ENCODE measurements at places on chromosomes 12 and 14.

GRCh38 chr12:44500423-44500822 is 375.7 kb downstream of the NELL2 start:
- no peak for DNase-seq

- DNase-seq: peak; percentile 61
Measured at GRCh38 chr12:108821407-108822397, 35.7 kb downstream of the SSH1 start.

- DNase-seq: no peak
Measured at GRCh38 chr12:69508621-69509020, 38.4 kb downstream of the FRS2 start.

DNA sequence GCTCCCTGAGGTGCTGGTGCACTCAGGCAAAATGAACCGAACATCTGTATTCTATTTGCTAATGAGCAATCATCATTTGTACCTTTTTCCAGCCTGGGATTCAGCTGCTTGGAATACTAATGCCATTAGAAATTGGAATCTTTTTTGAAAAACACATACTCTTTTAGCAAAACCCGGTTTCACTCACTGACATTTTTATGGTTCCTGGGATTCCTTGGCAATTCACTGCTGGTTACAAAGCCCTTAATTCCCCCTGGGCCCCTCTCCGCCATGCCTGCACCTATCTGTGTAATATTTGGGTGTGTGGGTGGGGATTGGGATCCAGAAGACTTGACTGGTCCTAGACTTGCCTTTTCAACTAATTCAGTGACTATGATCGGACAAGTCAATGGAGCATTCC is 199.1 kb downstream of the FOXN3 start:
- no peak for DNase-seq

GRCh38 chr12:108356835-108357806 is 18.0 kb upstream of the CMKLR1 start:
- DNase-seq: no peak

GRCh38 chr12:108635201-108635996 is 1.7 kb upstream of the SELPLG start:
- DNase-seq: peak; percentile 39

DNA sequence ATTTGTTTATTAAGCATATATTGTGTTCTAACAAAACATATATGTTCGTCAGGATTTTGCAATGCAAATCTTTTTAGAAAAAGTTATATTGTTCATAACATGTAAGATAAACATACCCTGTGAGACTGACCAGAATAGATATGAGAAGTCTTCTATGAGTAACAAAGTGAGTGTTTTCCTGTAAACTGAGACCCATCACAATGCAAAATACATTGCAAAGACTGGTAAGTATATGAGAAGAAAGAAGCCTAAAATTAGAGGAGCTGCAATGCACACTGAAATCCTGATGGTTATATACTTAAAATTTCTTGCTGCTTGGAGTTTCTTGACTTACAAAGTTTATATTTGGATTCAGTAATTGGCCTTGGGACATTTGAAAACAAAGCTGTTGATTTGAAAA is 6.0 kb downstream of the HMGA2 start:
- peak; percentile 61 for DNase-seq

DNA sequence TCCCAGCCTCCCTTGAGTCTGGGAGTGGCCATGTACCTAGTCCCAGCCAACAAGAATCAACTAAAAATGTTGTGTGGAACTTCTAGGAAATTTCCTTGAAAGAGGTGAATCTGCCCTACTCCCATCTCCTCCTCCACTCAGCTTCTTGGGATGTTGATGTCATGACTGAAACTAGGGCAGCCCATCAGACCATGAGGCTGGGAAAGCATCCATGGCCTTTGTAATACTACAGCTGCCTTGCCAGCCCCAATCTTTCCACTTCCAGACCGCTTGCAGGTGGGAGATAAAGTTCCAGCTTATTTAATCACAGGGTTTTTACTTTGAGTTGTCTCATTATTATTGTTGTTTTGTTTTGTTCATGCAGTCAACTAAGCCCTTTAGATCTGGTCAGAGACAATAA is 170.3 kb upstream of the LMNTD1 start:
- DNase-seq: no peak

DNA sequence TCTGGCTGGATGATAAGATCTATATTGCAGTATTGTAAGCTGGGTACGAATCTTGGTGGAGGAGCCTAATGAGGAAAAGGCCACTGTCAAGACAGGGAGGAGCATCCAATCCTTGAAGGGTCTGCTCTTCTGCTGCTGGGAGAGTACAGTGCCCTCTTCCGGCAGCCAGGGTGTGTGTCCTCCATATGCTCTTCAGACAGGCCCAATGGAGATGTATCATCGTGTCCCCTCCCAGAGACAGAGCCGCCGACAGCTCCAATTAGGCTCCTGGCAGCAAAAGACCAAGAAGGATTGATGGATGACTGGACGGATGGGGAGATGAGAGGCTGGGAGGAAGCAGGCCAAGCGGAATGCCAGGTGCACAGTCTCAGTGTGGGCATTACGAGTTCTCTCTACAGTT is 51.6 kb upstream of the PIWIL1 start:
- DNase-seq: no peak

- DNase-seq: no peak
Measured at GRCh38 chr12:112425582-112426382, 7.0 kb downstream of the PTPN11 start.

- DNase-seq: no peak
Measured at GRCh38 chr14:83697099-83697498, 1832.8 kb upstream of the FLRT2 start.

- no peak for DNase-seq
Measured at GRCh38 chr12:45256721-45257120, 40.8 kb downstream of the ANO6 start.

DNA sequence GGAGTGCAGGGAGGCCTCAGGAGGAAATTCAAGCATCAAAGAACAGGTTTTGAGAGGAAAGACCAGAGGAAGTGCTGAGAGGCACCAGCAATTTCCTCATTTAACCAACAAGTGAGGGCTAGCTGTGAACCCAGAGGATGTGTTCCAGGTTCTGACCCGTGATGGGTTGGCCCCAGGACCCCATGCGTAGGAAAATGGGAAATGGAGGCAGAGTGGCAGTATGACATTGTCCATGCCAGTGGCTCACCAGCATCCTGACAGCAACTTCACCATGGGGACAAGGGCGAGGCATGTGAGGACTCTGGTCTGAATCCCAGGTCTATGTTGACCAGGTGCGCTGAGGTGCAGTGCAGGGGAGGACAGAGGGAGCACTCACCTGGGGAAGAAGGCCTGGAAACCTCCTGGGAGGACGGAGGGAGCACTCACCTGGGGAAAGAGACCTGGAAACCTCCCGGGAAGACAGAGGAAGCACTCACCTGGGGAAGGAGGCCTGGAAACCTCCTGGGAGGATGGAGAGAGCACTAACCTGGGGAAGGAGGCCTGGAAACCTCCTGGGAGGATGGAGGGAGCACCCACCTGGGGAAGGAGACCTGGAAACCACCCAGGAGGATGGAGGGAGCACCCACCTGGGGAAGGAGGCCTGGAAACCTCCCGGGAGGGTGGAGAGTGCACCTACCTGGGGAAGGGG is 6.7 kb upstream of the CACNA2D4 start:
- no peak for DNase-seq

DNA sequence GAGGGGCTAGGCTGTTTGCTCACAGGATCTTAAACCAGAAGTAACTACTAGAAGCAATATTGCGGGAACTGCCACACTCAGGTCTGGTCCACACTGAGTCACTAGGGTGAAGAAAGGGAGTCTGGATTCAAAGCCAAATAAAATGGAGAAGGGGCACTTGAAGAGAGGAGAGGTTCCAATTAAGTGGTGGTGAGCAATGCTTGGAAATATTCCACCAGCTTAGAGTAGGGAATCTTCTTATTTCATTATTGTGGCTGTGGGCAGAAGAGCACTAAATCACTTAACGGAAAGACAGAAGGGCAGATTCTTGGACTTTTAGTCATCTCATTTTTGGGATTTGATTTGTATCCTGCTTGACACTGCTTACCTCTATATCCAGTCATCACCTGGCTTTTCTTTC is 48.6 kb upstream of the PPP1R12A start:
- DNase-seq: peak; percentile 21

DNA sequence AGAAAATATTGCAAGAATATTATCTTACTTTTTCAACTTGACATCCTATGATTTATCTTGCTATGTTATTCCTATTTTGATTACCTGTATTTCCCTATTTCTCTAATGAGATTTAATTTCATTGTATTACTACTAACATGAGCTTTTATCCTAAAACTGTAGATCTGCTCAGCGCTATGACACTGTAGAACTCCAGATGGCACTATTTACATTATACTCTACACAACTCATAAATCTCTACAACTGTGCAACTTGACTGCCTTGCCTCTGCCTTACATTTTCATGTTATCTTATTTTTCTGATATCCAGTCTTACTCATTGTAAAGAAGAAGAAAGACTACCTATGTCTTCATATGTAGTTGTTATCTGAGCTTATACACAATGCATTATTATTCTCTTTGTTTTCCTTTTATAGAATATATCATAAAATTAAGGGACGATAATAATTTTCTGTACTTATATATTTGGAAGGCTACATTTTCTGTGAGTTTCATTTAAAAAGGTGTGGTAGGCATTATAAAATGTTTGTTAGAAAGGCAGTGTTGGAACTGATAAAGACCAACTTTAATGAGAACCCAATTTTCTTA is 24.1 kb downstream of the NUP37 start:
- DNase-seq: peak; percentile 72

- DNase-seq: peak; percentile 19
Measured at GRCh38 chr14:67170660-67171059, 18.6 kb upstream of the GARIN2 start.

DNA sequence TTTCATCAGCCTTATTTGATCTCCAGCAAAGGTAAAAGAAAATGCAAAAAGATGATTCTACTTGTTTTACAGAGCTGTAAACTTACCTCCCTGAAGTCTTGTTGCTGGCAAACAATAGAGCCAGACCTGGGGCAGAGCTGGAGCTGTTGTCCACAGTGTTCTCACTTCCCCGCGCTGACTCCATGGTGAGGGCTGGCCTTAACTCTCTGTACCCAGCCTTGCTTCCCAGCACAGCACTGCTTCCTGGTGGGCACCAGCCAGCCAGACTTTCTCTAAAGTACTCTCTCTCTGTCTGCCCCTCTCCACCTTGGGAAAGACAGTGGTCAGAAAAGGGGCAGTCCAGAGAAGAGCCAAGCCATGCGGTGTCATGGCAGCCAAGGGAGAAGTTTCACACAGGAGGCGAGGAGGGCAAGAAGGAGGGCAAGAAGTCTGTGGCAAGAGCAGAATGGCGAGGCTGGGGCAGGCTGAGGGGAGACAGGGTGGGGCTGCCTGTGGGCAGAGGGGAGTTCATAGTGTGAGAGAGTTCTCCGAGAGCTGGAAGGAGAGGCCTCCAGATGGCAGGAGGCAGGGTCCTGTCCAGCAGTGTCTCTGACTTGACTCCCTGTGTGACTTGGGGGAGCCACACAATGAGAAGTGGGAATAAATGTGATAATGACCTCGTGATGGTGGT is 9.3 kb downstream of the EVL start:
- no peak for DNase-seq

- DNase-seq: no peak
Measured at GRCh38 chr14:26791117-26791806, 193.4 kb upstream of the NOVA1 start.

DNA sequence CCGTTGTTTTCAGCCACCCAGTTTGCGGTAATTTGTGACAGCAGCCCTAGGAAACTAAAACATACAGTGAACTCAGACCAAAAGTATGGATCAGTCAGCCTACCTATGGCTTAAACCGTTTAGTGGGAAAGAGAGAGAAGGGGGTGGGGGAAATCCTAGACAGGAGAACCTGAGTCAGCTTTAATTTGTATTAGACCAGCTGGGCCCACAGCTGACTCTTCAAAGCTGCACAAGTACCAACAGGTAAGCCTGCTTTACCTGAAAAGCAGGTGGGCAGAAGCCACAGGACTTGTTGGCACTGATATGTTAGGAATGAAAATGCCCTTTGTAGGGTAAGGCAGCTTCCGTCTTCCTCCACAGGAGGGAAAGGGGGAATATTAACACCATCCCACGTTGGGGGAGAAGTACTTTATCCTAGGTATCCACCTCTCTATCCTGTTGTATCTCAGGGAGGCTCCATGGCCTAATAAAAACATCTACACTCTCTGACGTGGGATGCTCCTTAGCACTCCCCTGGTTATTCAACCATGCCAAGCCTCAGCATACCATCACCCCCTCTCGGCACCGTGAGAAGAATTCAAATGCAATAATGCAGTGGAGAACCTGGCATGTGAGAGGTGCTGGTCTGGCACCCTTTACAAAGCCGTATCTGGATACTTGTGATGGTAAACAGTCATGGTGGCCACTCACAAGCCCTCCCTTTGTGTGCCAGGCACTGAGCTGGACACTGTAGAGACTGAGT is 70.3 kb downstream of the STON2 start:
- no peak for DNase-seq

- DNase-seq: no peak
Measured at GRCh38 chr14:103547455-103547940, 15.0 kb downstream of the BAG5 start.

GRCh38 chr14:77603654-77604255 is 12.7 kb downstream of the SPTLC2 start:
- no peak for DNase-seq

DNA sequence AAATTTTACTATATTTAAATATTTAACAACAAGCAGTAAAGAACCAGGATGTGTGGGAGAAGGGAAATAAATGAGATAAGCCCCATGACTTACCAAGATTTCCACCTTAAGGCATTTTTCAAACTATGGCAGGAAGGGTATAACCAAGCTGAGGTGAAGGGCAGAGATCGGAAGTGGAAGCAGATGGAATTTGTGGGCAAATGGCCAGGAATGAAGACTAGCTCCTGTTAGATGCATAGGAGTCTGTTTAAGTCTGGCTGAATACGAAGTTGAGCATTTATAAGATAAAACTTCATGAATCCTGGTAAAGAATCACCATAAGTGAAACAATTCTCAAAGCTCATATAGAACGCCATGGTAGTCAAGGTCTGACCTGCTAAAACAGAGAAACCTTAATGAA is 163.5 kb downstream of the DIO2 start:
- peak; percentile 69 for DNase-seq

GRCh38 chr14:54867011-54867410 is 35.6 kb downstream of the GCH1 start:
- peak; percentile 24 for DNase-seq

GRCh38 chr12:109447482-109447881 is 29.6 kb downstream of the KCTD10 start:
- DNase-seq: no peak

- DNase-seq: peak; percentile 56
Measured at GRCh38 chr12:111741235-111741812, 25.4 kb upstream of the ALDH2 start.

- no peak for DNase-seq
Measured at GRCh38 chr12:122961531-122962329, 4.5 kb downstream of the ABCB9 start.

- DNase-seq: no peak
Measured at GRCh38 chr12:125070661-125071390, 5.6 kb downstream of the AACS start.

- no peak for DNase-seq
Measured at GRCh38 chr12:114884575-114884974, 200.6 kb upstream of the TBX3 start.

DNA sequence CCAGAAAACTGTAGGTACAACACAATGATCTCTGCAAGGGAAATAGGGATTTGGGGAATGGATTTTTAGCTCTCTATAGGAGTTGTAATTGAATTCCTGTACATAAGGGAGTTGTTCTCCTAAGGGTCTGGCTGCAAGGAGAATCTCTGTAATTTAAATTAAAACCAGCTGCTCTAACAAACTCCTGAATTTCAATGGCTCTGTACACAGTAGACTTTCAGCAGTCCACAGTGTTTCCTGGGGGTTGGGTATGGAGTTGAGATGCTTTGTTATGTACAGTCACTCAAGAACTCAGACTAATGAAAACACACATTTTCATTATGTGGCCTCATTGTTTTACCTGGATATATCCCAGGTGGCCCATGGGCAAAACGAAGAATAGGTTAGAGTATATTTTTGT is 93.2 kb downstream of the NAV3 start:
- DNase-seq: no peak

All from choroid plexus epithelial cell (primary cell).